ENCODE measurements at places on chromosomes 16 and 17. TPM values are rescaled to one million over a fixed set of nuclear protein-coding genes. Genes with fewer than 3 reads are reported as not detected.

The NACA2 gene
- total RNA-seq, result not detected

The P2RX1 gene
- total RNA-seq, result not detected

The CD300E gene
- not detected for total RNA-seq

The SEZ6L2 gene
- 0.33 TPM for total RNA-seq

The CYB561 gene
- total RNA-seq, result 129 TPM

The SCNN1G gene
- 3.4 TPM for total RNA-seq

The OTOP3 gene
- total RNA-seq, result not detected

The CBLN1 gene
- not detected for total RNA-seq

The CYLD gene
- total RNA-seq, result 91.1 TPM

The PPM1D gene
- total RNA-seq, result 11.3 TPM

The SLC38A8 gene
- not detected for total RNA-seq

The SLC16A13 gene
- 3.1 TPM for total RNA-seq

The CSH2 gene
- total RNA-seq, result not detected

The PIGL gene
- 58.0 TPM for total RNA-seq

The RGS11 gene
- 3.5 TPM for total RNA-seq

The PAQR4 gene
- 2.8 TPM for total RNA-seq

The ABCA10 gene
- 8.4 TPM for total RNA-seq

The MYO19 gene
- total RNA-seq, result 80.0 TPM

The KRT16 gene
- not detected for total RNA-seq

The TBC1D3H gene
- total RNA-seq, result not detected

The TBC1D28 gene
- not detected for total RNA-seq

The MRPL27 gene
- 115 TPM for total RNA-seq

The TBC1D3K gene
- not detected for total RNA-seq

The E4F1 gene
- total RNA-seq, result 39.6 TPM

The SULT1A2 gene
- total RNA-seq, result 24.2 TPM

The RAC3 gene
- total RNA-seq, result 12.5 TPM

The HBQ1 gene
- not detected for total RNA-seq

The TBC1D3C gene
- total RNA-seq, result not detected

The RNF43 gene
- total RNA-seq, result 5.2 TPM

The EZH1 gene
- total RNA-seq, result 39.3 TPM

The BICDL2 gene
- 12.1 TPM for total RNA-seq

The KRT32 gene
- total RNA-seq, result not detected

The KIF18B gene
- total RNA-seq, result 0.34 TPM

The RUNDC3A gene
- 0.89 TPM for total RNA-seq

The UTP4 gene
- total RNA-seq, result 33.1 TPM

All from thyroid gland (tissue), 4 donors.